ENCODE measurements at places on chromosomes 1 and 21.

GRCh38 chr1:182207300-182207699 is 145.8 kb upstream of the ZNF648 start:
- no peak for DNase-seq

DNA sequence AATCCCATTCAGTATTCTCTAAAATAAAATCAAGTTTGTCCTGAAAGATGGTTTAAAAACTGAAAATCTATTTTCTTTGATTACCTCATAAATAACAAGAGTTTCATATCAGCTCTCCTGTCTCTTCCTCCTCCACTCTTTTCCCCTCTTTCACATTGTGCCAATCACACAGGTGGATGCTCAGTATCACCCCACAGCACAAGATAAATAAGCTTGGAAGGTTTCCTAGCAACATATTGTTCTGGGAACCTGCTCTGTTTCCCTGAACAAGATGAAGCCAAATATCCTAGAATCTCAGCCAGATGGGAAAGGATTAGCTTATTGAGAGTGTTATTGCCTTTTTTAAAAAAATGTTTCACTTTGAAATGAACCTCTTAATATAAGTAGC is 45.7 kb upstream of the CACYBP start:
- DNase-seq, result no peak

- DNase-seq, result no peak
These were observed 237.0 kb downstream of the TBX15 start for GRCh38 chr1:118751166-118751565.

DNA sequence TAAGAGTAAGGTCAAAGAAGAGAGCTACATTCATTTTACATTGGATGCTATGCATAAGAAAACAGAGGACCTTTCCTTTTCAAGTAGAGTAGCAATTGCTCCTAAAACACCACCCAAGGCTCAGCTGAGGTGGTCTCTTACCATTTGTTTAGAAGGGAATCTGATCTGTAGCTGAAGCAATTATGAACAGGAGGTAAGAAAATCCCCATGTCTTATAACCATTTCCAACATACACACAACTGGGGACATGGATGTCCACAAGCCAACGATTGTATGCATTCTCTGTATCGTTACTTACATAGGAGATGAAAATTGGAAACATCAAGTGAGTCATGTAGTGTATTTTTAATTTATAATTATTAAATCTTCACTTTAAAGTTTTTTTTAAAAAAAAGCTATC is 132.0 kb downstream of the AKT3 start:
- DNase-seq, result no peak

- DNase-seq, result no peak
These were observed 101.7 kb upstream of the ETV3 start for GRCh38 chr1:157239936-157240335.

GRCh38 chr1:89587729-89588161 is 45.2 kb upstream of the LRRC8C start:
- DNase-seq, result no peak

All from ACHN (cell line).